ENCODE measurements at places on chromosomes 3 and 15.

- no peak for DNase-seq
These were observed 42.3 kb downstream of the RAB27A start for GRCh38 chr15:55247311-55247710.

- DNase-seq: no peak
These were observed 23.7 kb downstream of the ABHD2 start for GRCh38 chr15:89111961-89112340.

GRCh38 chr3:38618343-38618742 lies 31.1 kb downstream of the SCN5A start:
- DNase-seq: no peak

DNA sequence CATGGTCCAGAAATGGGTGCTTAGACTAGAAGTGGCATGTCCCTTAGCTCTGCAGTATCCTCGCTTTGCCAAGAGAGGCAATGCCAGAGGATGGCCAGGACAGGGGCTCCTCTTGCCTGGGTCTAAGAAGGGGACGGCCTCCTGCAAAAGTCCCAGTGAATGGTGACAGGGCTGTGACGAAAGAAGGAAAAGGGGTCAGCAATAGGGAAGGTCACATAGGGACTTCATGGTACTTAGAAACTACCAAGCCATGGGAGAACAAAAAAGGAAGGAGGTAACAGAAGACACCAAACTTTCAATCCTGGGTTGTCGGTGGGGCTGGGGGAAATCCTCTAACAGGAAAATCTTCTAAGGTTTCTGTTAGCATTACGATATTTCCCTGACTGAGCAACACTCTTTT lies 36.2 kb upstream of the ATOSA start:
- DNase-seq: no peak

DNA sequence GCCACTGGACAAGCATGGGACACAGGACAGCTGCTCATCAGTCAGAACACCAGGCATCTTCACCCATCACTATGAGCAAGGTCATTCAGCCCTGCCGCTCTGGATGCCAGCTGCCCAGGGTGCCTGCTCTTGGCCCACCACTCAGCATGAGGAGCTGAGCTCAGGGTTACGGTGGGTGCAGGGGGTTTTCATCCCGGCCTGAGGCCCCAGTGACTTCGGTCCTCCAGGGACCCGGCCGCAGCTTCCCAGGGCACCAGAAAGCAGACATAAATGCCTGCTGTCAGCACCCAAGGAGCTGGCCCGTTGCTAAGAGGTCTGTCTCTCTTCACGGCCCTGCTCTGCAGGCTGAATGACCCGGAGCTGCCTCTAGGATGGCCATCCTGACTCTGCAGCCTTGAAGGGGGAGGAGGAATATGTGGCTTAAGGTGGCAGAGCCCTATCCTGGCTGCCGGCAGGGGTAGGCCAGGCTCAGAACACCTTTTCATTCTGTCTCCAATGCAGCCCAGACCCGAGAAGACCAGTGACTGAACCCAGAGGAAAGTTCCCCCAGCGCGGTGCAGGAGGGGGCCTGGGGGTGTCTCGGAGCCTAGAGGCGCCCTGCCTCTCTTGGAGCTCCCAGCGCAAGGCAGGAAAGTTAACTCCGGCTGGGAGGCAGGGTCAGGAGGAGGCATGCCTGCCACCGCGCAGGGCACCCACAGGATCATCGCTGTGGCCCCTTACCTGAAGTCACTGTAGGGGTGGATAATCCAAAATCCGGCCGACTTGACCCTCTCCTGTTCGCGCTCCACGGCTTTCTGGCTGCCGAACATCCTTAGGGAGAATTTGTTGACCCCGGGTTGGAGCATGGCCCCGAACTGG lies 1.8 kb downstream of the HCN4 start:
- no peak for DNase-seq

DNA sequence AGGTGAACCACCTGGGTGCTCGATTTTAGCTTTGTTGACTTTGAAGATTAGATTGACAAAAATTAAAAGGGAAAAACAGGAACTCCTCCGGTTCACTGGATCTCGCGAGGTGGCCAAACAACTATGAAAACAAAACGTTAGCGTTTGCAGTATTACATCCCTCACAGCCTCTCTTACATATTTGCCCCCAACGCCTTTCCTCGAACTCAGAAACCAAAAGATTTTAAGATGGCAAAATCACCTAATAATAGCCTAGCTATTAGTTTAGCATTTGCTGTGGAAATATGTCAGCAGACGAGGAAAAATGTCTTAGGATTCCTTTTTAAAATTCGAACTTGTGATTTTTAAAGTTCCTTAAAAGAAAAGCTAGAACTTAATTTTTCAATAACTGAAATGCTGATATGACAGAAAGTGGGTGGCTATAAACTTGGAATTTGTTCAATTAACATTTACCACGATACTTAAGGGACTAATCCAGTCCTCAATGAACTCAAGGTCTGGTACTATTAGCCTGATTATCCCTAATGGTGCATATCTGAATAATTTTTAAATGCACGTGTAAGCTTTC lies 491 bp upstream of the SENP7 start:
- DNase-seq: no peak

- no peak for DNase-seq
These were observed 11.6 kb upstream of the PLSCR4 start for GRCh38 chr3:146262371-146263110.

Measured in stimulated activated CD4-positive, alpha-beta T cell treated with anti-CD3 and anti-CD28 coated beads, TNF-alpha, amount 100 ng/mL, for 4 hours (primary cell).